ENCODE measurements at places on chromosomes 12 and 14.

- no peak for DNase-seq
Measured at GRCh38 chr12:13599176-13599575, 382.2 kb downstream of the GRIN2B start.

DNA sequence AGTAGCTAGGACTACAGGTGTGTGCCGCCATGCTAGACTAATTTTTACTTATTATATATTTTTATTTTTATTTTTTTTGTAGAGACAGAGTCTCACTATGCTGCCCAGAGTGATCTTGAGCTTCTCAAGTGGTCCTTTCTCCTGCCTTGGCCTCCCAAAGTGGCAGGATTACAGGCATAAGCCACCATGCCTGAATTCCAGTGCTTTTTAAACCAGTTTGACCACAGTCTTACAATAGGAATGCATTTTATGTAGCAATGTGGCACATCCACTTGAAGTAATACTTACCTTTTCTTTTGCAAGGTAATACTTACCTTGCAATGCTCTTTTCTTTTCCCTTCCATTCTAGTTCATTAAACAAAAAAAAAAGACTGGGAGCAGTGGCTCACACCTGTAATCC lies 38.0 kb upstream of the CPM start:
- no peak for DNase-seq

- no peak for DNase-seq
Measured at GRCh38 chr14:67270145-67270753, 29.0 kb downstream of the PALS1 start.

DNA sequence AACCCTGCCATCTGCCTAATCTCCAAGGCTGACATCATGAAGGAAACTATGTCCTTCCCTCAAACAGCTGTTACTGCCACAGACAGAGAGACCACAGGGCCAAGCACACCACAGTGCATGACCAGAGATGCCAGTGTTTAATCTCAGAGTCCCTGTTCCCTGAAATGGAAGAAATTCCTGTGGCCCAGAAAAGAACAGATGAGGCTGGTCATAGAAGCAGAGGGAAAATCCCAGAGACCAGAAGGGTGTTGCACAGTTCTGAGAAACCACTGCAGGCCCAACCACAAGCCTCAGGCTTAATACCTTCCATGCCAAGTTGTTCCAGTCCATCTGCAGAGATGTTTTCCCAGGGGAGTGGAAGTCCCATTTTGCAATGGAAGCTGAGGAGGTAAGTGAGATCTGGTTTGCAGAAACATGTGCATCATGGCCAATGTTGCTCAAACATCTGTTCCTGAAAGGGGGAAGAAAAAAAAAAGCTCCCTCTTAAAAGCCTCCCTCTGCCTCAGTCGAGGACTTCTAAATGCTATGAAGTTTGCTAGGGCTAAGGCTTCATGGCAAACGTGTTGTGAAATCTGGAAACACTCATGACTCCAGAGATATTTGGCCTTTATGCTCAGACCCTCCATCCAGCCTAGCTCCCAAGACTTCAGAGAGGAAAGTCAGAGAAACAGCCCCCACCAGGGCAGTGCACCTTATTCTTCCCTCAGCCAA lies 98.6 kb downstream of the SCARB1 start:
- DNase-seq, result no peak

- no peak for DNase-seq
Measured at GRCh38 chr14:38252066-38252710, 3.7 kb downstream of the CLEC14A start.

GRCh38 chr14:70333728-70334127 lies 25.8 kb downstream of the COX16 start:
- no peak for DNase-seq

DNA sequence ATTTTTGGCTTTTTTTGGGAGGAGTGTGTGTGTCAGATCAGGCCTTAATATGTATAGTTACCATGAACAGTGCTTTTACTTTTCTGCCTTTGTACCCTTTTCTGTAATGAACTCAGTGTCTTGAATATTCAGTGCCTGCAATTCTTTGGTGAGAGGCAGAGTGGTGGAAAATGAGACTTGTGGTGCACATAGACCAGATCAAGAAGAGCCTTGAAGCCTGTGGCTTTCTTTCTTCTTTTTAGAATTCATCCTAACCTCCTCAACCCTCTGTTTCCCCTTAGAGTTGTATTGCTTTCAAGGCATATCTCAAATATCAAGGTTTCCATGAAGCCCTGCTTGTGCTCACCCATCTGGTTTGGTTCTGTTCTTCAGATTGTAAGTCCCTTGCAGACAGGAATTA lies 2.6 kb downstream of the YLPM1 start:
- DNase-seq, result no peak

GRCh38 chr12:64456119-64456518 lies 4.2 kb downstream of the TBK1 start:
- no peak for DNase-seq

- no peak for DNase-seq
Measured at GRCh38 chr12:17971850-17972249, 118.1 kb downstream of the RERGL start.

DNA sequence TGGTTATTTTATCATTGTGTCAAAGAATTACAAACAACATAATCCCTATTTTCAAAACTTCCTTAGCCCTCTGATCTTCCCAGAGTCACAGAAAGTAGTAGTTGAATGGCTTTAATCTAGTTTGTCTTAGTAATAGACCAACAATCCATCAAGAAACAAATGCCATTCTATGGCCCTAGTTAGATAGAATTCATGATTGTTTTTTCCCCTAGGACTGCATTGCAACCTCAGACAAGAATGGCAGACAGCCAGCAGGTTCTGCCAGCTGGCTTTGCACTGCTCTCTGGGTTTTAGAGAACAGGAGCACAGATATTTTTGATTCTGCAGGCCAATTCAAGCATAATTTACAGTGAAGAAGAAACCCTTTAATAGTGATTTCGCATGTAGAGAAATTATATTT lies 33.8 kb downstream of the SYT1 start:
- DNase-seq, result peak; percentile 69

GRCh38 chr12:89270548-89270947 lies 81.8 kb downstream of the DUSP6 start:
- DNase-seq, result no peak

GRCh38 chr14:99732436-99733210 lies 48.5 kb downstream of the CYP46A1 start:
- DNase-seq, result peak; percentile 52

DNA sequence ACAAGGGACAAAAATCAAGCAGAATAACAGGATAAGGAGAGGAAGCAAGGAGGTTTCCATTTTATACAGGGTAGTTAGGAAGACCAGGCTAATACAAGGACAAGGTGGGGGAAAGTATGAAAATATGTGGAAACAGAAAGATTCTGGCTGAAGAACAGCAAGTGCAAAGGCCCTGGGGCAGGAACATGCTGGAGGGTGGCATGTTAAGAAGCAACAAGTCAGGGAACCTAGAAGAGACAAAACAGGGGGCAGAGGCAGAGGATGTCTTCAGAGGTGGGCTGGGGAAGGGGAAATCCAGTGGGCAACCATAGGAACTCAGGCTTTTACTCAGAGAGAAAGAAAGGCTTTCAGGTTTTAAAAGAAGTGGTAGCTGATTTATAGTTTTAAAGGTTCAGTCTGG lies 54.8 kb downstream of the NT5DC3 start:
- no peak for DNase-seq

DNA sequence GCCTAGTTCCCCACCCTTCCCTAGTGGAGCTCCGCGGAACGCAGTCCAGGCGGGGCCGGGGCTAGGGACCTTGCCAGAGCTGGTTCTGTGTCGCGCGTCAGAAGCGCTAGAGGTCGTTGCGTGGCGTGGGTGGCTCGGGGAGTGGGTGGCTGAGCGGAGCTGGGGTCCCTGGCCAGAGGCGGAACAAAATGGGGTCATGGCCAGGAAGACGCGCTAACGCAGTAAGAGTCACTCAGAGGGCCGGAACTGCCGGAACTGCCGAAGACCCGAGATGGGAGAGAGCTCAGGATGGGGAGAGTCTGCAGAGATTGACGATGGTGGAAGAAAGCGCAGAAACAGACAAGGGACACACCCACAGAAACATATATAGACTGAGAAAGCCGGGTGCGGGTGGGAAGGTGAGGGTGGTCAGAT lies 4.8 kb downstream of the DGKA start:
- DNase-seq, result no peak

GRCh38 chr12:27015730-27016076 lies 1.5 kb upstream of the TM7SF3 start:
- no peak for DNase-seq

GRCh38 chr14:92500491-92500941 lies 13.1 kb upstream of the RIN3 start:
- DNase-seq, result no peak

- no peak for DNase-seq
Measured at GRCh38 chr12:30877105-30877875, 49.3 kb upstream of the TSPAN11 start.

DNA sequence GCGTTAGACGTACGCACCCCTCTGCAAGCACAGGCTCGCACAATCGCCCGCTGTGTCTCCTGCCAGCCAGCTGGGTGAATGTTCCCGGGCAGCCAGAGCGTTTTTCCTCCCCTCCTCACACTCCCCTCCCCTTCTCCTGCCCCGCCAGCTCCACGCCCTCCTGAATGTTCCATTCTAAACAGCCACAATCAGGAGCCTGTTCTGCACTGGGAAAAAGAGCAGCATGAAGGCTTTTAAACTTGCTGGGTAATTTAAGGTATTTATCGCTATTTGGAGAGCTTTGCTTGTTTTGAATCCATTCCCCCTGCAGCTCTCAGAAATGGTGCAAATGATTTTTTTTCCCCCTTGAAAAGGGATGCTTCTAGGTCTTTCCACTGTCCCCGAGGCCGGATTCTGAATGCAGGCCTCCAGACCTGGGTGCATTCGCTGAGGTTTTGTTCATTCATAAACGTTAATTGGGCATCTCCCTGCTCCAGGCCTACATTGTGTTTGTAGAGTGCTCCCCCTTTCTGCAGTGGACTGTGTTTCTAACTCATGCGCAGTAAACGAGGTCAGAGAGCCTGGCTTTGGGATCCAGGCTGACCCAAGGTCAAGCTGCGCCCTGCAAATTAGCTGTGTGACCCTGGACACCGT lies 212.5 kb downstream of the CHST11 start:
- DNase-seq, result peak; percentile 81

DNA sequence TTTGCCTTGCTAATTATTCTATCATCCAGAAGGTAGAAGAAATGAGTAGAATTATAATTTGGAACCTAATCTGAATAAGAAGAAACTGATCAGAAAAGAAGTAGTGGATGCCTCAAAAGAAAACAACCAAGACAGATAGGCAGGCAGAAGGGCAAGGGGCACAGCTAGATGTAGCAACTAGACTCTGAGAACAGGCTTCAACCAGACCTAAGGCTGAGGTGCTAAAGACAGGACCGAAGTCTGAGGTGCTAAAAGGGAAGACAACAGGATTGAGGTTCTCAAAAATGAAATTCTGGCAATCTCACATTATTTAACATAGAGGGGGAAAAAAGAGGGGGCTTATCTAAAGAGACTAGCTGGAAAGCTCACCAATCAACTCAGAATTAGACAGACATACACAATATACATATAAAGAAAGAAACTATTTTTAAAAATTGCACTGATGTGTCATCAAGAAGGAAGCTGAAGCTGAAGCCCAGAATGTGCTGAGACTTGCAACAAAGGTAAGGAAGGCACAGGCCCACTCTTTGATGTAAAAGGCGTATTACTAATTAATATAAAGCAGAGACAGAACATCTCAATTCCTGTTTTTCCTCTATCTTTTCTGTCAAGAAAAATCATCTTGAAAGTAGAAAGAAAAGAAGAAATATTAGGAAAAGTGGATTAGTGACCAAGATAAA lies 43.8 kb upstream of the CSRNP2 start:
- DNase-seq, result no peak

DNA sequence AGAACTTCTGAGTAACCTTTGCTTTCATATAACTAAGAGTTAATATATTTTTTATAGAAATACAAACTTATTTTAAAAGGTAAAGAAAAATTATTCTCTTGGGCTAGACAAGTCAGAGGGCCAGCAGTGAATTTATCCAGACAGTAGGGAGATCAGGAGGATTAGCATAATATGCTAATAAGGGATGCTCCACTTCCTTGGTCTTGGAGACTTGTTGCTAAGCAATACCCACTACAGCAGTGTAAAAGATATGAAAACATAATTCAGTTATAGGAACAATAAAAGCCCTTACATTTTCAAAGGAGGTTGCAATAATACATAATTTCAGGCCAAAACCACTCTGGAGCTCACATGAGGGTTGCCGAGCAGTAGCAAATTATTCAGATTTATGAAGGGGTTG lies 615.6 kb downstream of the KCNH5 start:
- DNase-seq, result no peak

DNA sequence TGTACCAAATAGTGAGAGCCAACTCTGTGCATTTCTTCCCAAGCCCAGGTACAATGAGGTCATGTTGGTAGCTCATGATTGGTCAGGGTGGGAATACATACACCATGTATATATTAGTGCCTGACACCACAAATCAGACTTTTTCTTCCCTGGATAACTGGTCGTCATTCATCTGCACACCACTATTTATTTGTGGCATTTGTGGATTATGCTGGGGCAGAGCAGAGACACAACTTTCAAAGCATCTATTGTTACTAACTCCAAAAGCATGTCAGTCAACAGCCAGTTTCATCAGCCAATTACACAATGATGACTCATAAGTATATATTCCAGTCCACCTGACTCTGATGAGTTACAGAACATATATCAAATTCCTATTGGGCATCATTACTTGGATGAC lies 181.7 kb downstream of the ADAMTS20 start:
- DNase-seq, result no peak

DNA sequence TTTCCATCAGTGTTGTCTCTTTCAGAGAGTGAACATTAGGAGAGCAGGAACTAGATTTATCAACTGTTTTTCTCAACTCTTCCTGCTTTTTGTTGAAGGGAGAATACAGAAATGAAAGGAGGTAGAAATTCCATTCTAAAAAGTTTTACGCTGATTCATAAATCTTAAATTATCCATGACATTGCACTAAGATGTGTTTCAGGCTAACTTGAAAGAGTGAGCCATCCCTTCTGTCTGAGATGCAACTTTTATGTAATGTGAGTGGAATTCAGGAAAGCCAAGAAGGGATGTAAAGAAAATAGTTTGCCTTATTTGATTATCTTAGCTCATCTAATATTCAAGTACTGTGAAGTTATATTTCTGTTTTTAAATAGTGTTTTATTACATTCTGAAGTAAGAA lies 349.5 kb upstream of the RGS6 start:
- DNase-seq, result no peak

DNA sequence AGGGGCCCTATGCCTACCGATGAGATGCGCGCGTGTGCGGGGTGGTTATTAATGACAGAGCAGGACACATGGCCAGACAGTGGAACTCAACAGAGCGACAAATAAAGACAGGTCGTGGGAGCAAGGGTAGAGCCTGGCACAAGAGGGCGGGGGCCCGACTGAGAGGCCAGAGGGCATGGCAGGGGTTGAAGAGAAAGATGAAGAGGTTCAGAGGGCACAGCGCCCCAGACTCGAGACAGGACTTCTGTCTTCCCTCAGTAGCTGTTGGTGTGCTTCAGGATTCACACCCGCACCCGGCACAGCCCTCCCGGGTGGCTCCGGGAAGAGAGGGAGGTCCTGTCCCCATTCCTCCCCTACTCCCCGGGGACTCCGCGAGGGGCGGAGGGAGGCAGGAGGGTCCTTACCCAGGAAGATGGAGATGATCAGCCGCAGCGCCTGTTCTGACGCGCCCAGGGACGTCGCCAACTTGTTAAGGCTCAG lies 366 bp downstream of the LPCAT3 start:
- no peak for DNase-seq

- DNase-seq, result no peak
Measured at GRCh38 chr12:70982991-70983390, 62.5 kb upstream of the PTPRR start.

GRCh38 chr12:90355711-90356355 lies 599.1 kb downstream of the CCER1 start:
- DNase-seq, result no peak
